ENCODE measurements at places on chromosomes 4 and X.

GRCh38 chr4:20614816-20615215 lies 85.4 kb upstream of the PACRGL start:
- DNase-seq, result no peak

GRCh38 chr4:131531087-131531486 lies 1618.0 kb upstream of the PCDH10 start:
- no peak for DNase-seq

DNA sequence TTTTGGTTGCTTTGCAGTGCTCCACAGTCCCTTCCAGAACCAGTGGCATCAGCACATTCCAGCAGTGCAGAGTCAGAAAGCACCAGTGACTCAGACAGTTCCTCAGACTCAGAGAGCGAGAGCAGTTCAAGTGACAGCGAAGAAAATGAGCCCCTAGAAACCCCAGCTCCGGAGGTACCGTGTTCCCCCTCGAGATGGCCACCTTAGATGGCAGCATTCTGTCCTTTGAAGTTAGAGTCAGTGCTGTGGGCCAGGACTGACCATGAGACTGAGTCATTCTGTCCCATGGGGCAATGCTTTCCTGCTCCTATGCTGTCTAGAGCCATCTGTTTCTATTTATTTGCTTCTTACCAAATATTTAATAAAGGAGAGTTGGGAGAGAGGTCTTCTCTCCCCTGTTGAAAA lies 112.3 kb downstream of the KLHL8 start:
- DNase-seq, result peak; percentile 59

DNA sequence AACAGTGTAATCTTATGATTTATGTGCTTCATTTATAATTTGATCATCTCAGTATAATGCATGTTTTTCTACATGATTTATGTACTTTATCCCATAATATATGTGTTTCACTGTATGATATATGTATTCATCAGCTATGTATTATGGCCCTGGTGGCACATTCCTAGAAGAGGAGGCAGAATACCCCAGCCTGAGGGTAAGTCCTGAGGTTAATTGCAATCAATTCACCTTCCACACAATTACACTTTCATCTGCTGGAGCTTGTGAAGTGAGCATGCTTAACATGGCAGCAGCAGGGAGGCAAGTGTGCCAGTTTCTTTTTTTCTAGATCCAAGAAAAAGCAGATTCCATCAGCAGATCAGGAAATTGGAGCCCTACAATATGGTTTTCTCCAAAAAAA lies 81.2 kb downstream of the CXXC4 start:
- DNase-seq, result no peak

DNA sequence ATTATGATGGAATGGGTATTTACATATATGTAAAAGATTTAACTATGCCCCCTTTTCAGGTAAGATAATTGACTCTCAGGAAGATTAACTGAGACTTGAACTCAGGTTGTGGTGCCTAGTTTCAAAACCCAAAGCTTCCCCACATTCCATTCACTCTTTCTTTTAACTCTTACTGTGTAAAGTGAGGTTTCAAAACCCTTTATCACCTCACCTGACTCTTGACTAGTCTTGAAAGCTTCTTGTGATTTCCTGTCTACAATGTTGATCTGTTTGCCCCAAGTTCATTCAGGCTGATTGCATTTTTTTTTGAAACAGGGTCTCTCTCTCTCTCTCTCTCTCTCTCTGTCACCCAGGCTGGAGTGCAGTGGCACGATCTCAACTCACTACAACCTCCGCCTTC lies 40.5 kb upstream of the RAPGEF2 start:
- no peak for DNase-seq

DNA sequence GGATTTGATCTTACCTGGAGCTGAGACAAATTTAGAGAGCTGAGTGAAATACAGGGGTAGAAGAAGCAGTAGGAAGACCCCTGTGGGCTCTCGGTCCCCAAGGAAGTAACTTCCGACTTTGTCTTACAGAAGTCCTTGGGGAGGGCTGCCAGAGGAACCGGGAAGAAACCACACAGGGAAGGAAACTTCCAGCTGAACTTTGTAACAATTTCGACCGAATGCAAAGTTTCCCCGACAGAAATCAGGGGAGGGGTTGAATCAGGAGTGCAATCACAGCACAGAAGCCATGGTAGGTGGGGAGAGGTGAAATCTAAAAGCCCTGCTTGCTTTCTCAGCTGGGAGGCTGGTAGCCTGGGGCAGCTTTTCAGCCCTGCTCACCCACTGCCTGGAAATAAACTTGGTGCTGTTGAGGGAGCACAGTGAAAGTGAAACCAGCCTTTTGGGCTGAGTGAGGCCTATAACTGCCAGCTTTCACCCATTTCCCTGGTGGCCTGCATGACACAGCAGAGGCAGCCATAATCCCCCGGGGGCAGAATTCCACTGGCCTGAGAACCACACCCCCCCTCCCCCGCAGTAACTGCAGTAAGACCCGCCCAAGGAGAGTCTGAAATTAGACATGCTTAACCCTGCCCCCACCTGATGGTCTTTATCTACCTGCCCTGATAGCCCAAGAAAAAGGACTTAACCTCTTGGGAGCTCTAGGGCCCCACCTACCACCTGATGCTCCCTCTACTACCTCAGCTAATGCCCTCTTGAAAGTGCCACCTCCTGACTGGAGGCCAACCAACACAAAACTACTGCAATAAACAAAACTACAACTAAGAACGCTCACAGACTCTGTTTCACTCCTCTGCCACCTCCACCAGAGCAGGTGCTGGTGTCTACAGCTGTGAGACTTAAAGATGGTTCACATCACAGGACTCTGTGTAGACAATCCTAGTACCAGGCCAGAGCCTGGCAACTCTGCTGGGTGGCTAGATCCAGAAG lies 248.2 kb downstream of the PARM1 start:
- DNase-seq, result no peak

- DNase-seq, result peak; percentile 99
Observed at GRCh38 chr4:172982151-172982590, 186.4 kb upstream of the GALNT7 start.

GRCh38 chr4:186904101-186904500 lies 180.4 kb upstream of the FAT1 start:
- DNase-seq, result peak; percentile 84

- no peak for DNase-seq
Observed at GRCh38 chr4:13209600-13209999, 274.5 kb downstream of the RAB28 start.

DNA sequence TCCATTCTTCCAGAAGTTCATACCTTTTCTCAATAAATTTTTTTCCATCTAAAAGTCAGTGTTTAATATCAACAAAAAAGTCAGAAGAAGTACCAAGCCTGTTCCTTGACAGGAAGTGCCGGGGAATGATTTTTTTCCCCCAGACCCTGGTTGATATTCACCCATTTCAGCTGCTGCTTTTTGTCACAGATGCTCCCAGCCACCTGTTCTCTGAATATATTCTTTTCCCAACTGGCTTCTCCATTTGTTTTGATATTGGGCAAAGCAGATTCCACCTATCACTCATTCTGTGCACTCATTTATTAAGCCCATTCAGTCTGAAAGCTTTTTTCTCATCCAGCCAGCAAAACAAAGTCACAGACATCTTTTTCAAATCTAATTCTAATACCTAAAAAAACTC lies 139.9 kb downstream of the FRMPD4 start:
- no peak for DNase-seq

- DNase-seq, result peak; percentile 76
Observed at GRCh38 chrX:132022967-132023895, at the start of gene STK26. Gene STK26, plus strand, starts transcription at chrX:132023302. Its CDS starts 316 bp downstream, at chrX:132023618.

GRCh38 chr4:213971-214370 lies 89.7 kb downstream of the ZNF718 start:
- DNase-seq, result peak; percentile 52

- no peak for DNase-seq
Observed at GRCh38 chr4:115515772-115516171, 402.4 kb upstream of the NDST4 start.

GRCh38 chrX:109704563-109704962 lies 28.5 kb downstream of the ACSL4 start:
- no peak for DNase-seq

- DNase-seq, result no peak
Observed at GRCh38 chr4:8938623-8939022, 67.0 kb upstream of the HMX1 start.

GRCh38 chr4:3299976-3300671 lies 7.3 kb downstream of the RGS12 start:
- no peak for DNase-seq

DNA sequence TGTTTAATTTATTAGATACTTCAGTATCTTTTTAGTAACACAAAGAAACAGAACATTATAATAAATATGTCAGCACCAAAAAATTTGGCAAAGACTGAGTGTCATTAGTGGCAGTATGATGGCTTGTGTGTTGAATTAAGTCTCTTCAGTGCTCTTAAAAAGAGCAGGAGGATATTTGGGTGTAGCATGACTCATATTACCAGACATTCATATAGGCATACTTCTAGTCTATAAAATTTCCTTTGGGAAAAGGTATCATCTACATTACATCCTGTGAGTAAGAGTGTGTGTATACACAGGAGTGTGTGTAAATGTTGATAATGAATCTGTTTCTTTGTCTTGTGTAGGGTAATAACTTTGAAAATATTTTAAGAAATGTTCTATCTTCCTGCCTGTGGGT lies 135.7 kb downstream of the CNKSR2 start:
- peak; percentile 53 for DNase-seq

- DNase-seq, result no peak
Observed at GRCh38 chrX:3743801-3744439, 30.5 kb upstream of the PRKX start.

- DNase-seq, result peak; percentile 28
Observed at GRCh38 chr4:123941306-123941705, 544.7 kb downstream of the SPRY1 start.

GRCh38 chrX:123835661-123836371 lies 24.0 kb upstream of the XIAP start:
- peak; percentile 81 for DNase-seq

DNA sequence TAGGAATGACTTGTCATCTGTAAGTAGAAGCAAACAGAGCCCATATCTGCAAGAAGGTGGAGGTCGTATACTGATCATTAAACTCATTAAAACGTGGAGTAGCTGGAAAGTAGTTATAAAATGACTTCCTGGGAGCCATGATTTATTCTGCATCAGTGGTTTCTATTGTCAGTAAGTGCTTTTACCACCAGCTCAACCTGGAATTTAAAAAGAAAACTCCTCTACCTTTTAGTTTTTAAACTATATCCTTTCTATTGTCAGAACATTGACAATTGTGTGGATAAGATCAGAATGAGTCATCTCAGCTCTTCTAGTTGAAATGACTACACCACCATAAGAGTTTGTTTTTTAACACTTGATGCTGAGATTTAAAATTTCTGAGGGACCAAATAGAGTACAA lies 651.2 kb upstream of the GALNT7 start:
- no peak for DNase-seq

DNA sequence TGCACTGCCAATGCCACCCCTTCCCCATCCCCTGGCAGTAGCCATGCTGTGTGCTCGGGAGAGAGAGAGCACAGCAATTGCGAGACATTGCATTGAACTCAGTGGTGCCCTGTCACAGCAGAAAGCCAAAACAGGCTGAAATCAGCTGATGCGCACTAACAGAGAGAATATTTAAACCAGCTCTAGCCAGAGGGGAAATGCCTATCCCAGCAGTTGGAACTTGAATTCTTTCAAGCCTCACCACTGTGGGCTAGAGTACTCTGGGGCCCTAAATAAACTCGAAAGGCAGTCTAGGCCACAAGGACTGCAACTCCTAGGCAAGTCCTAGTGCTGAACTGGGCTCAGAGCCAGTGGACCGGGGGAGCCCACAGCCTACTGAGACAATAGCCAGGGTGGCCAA lies 17.7 kb upstream of the RP2 start:
- DNase-seq, result peak; percentile 45

GRCh38 chr4:135239964-135240363 lies 1038.4 kb upstream of the PABPC4L start:
- DNase-seq, result no peak

GRCh38 chr4:21991050-21991449 lies 42.5 kb upstream of the KCNIP4 start:
- DNase-seq, result no peak

DNA sequence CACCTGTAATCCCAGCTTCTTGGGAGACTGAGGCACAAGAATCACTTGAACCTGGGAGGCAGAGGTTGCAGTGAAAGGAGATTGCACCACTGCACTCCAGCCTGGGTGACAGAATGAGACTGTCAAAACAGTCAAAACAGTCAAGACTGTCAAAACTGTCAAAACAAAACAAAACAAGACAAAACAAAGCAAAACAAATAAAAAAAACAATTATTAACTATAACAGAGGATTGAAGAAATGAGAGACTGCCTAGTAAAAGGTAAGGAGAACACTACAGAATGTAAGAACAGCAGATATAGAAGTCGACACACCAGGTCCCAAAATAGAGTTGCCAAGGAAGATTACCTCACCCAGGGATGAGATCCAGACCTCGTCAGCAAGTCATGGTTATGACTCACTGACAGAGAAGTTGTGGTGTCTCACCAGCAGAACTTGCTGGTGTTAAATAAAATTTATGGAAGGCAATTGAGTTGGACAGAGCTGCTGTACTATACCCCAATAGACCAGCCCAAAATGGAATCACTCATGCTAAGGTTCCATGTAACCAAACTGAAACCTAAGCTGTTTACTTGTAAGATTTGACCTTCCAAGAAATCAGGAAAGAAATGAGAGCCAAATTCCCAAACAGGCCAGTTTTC lies 32.1 kb upstream of the GK start:
- peak; percentile 76 for DNase-seq

DNA sequence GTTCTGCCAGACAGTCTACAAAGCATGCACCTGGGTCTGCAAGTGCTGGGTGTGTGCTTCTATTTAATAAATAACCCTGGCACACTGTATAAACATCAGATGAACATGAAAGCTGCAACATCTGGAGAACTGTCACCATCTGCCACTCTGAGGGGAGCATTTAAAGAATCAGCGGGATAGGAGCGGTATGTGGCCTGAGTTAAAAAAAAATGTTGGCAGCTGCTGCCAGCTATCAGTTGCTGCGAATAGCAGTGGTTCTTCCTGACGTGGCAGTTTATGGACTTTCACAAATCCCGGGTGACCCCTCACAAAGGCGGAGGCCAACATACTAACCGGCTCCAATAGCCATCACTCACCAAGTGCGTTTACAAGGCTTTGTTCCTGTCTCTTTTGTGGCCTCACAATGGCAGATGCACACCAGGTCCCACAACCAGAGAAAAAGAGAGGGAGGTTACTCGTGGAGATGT lies 95.1 kb downstream of the RASL11B start:
- no peak for DNase-seq

DNA sequence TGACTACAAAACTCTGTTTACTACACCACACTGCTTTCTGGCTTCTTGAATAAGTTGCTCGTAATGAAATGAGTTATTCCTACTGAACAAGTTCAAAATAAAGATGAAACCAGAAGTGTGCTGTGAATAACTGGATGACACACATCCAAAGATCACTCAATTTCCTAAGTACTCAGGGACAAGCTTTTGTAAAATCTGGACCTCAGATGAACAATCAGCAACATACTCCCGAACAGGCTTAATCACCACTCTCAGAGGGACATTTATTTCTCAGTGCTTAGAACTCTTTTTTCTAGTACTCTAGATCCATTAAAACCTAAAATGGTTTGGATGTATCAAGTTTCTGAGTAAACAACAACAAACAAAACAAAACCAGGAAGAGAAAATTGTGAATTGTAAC lies 61.5 kb upstream of the EXOC1L start:
- no peak for DNase-seq

- no peak for DNase-seq
Observed at GRCh38 chrX:111917591-111917990, 41.6 kb downstream of the TRPC5OS start.

GRCh38 chrX:44842550-44843317 lies 1.1 kb upstream of the DUSP21 start:
- DNase-seq, result peak; percentile 29
